ENCODE measurements at places on chromosomes 6 and 20.

DNA sequence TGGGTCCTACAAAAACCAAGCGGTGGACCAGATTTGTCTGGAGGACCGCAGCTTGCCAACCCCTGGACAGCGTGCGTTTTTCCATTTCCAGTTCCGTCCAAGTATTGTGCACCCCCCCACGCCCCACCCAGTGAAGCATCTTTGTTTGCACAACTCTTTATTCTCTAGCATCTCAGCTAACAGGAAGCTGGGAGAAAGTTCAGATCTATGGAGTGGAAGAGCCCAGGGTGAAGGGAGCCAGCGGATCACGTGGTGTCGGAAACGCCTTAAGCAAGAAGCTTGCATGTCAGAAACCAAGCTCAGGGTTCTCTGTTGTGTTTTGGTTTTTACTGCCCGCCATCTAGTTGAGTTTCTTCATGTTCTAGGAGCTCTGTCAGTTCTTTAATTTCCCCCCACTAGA lies 29.9 kb downstream of the ARID1B start:
- DNase-seq, result no peak

DNA sequence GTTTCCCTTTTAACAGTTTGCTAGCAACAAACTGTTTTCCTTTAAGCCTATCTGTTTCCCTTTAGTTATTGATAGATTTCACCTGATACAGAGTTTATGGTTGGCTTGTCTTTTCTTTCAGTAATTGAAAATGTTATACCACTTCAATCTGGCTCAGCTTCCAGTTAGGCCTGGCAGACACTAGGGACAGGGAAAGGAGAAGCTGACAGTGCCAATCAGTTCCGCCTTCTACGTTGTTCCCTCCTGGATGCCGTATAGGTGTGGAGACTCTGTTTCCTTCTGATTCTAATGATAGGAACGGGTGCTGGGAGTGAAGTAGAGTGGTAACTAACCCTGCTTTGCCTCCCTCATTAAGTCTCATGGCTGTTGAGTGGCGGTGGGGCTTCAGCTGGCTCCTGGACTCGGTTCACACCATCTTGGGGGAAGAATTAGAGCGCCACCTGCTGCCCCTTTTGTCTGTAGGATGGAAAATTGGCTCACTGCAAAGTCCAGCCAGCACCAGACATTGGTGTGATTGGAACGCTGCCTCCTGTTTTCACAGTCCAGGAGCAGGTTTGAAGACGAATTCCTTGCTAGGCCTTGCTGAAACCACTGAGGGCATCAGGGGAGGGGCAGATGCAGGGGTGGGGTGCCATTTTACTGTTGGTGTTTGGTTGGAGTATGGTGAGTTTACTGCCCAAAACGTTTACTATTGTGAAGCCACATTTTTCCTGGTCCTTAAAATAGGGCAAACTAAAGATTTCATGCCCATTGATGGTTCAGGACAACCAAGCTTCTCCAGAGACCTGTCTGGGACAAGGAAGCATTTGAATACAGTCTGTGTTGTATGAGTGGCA lies 1729.5 kb downstream of the GRIK2 start:
- DNase-seq, result peak; percentile 69

- DNase-seq, result no peak
These were observed 10.7 kb downstream of the TRERF1 start for GRCh38 chr6:42440778-42441696.

GRCh38 chr6:90294614-90294988 lies 2.0 kb downstream of the BACH2 start:
- no peak for DNase-seq

DNA sequence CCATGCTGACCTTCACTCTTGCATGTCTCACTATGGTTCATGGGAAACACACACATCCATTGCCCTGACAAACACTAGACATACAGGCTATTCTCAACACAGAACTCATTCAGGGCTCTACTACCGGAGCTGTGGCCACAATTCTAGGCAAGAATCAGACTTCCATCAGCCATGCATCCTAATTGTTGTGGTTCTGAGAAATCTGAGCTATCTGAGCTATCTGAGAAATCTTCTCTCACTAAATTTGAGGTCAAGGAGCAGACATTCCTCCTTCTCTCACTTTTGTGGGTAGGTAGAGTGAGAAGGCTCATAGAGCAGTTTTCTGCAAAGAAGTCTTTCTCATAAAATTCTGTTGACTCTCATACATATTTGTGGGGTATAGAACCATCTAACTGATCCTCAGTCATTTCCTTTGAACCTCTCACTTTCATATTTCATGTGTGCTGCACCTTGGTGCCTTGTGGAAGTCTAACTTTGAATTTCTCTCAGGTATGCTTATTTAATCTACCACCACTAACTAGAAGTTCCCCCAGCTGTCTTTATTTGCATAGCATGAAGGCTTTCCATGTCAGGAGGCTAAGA lies 43.6 kb downstream of the ADGRF1 start:
- no peak for DNase-seq

DNA sequence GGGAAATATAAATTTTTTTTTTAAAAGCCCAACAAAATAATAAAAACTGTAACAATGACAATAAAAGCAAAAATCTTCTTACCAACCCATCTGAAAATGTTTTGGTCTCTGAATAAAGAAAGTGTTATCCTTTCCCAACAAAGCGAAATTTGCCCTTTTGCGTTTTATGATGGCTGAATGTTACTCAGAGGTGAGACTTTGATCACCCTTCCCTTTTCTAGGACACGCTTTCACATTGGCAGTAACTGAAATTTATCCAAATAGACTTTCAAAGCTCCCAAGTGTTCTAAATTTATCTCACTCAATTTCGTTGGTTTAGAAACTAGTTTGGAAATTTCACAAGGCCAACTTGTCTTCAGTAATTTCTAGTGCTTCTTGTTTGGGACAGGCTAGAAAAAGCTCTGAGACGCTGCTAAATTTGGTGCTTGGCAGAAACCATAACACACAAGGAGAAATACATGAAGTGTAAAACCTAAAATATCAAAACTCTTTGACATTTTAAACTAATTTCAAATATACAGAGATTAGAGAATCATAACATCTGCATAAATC lies 354.5 kb upstream of the CITED2 start:
- DNase-seq, result no peak

DNA sequence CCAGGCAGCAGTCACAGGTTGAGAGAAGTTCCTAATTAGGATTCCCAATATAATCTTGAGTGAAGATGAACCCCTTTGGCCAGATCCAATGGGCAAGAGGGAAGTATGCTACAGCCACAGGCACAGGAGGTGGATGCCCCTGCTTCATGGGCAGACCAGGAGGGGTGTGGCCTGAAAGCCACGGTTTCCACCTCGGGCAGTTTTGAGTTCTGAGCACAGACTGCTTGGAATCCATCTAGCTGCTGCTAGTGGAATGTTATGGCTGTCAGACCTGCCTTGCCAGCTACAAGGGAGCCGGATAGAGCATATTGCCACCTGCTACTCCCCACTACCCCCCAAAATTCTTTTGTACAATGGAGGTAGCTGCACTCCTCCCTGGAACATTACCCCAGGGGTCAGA lies 672.9 kb downstream of the HACE1 start:
- DNase-seq, result no peak

GRCh38 chr6:46296586-46296985 lies 125.8 kb upstream of the ENPP5 start:
- DNase-seq, result no peak

- DNase-seq, result no peak
These were observed 20.5 kb upstream of the TMEM181 start for GRCh38 chr6:158539413-158539812.

DNA sequence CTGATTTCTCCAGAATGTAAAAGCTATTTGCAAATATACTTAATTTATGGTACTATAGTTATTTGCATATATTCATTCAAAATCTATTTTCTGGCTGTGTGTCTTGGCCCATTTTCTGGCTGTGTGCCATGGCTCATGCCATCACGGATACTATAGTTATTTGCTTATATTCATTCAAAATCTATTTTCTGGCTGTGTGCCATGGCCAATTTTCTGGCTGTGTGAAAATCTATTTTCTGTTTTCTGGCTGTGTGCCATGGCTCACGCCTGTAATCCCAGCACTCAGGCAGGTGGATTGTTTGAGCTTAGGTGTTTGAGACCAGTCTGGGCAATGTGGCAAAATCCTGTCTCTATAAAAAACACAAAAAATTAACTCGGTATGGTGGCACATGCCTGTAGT lies 28.9 kb upstream of the RIPK1 start:
- DNase-seq, result no peak

GRCh38 chr6:37630281-37630799 lies 67.3 kb downstream of the MDGA1 start:
- no peak for DNase-seq

GRCh38 chr20:9609887-9610502 lies 95.6 kb downstream of the LAMP5 start:
- DNase-seq, result no peak

- no peak for DNase-seq
These were observed 1.1 kb downstream of the B4GALT5 start for GRCh38 chr20:49712646-49712995.

DNA sequence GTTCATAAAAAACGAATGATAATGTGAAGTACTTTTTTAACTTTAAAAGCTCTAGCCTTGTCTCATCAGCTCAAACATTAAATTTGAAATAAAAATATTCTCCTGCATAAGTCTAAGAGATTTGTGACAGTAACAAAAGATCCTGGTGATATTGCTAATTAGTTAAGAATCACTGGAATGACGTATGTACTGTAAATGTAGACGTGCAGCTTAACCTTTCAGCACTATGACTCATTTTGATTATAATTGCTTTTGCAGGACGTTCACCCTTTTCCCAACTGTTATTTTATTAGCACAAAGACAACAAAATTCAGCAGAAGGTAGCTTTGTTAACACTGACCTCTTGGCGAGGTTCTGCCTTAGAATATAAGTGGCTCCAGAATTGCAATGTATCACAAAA lies 68.6 kb downstream of the TENT5A start:
- no peak for DNase-seq

DNA sequence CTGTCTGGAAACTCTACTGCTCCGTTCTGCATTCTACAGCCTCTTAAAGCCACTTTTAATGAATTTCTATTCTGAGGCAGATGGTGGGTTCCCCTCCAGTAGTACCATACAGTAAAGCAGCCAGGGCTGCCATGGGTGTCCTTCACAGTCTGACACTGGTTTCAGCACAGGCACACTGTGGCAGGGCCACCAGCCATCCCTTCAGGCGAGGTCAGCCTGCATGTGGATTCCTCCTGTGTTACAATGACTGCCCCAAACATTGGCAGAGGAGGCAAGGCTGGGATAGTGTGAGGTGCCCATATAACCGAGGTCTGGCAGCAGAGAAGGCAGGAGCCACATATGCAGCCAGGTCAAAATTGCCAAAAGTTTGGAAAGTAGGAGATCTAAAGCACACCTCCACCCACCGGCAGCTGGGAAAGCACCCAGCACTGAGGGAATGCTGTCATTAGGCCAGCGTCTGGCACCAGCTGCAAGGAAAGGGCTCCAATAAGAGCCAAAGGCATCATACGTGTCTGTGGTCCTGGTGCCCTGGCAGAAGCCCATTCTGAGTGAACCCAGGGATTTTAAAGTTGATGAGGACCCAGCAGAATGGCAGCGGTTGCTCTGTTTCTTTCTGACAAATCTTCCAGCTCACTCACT lies 24.0 kb downstream of the STK35 start:
- DNase-seq, result no peak

DNA sequence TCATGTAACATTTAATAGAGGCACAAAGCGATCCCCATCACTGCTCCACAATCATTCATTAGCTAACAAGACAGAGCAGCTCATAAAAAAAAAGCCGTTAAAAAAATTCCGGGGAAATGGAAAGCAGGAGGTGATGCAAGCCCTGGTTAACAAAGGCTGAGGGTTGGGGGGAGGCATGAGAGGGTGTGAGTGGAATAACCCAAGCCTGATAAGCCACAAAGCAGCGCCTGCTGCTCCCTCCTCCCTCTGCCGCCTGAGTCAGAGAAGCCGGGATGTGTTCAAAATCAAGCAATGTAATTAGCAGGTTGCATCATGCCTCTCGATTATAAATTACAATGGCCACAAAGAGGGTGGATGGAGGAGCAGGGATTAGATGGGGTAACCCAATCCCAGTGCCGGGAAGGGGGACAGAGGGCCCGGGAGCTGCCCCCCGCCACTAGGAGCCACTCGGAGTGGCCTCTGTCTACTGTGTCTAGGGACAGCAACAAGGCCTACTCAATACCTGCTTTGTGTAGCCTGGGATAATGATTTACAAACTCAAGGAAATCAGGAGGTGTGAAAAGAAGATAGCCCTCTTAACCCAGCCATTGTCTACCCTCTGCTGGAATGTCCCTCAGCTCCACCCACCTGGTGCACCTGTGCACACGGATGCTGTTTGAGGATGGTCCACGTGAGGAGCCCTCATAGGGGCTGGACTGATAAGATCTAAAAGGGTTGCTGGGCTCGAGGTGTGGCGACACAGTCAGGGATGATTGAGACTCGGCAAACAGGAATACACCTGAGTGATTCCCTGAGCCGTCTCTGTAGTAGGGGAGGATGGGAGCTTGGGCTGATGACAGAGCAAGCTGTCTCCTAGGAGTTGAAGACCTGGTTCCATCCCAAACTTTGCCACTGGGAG lies 156.9 kb downstream of the VEGFA start:
- DNase-seq, result no peak

DNA sequence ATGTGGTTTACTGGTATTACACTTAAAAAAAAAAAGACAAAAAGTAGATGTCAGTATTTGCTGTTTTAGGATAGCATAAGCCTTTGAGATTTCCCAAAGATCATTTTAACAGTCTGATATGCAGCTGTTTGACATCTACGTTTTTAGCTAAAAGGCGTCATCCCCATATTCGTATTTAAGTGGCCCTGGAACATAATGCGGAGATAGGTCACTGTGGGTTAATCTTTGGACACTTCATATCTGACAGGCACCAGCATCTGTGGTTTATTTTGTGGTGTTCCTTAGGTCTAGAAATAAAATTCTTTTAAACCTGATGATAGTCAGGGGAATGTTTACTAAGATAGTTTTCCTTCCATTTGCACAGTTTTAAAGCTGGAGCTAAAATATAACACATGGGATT lies 313.7 kb downstream of the SOX4 start:
- DNase-seq, result no peak

DNA sequence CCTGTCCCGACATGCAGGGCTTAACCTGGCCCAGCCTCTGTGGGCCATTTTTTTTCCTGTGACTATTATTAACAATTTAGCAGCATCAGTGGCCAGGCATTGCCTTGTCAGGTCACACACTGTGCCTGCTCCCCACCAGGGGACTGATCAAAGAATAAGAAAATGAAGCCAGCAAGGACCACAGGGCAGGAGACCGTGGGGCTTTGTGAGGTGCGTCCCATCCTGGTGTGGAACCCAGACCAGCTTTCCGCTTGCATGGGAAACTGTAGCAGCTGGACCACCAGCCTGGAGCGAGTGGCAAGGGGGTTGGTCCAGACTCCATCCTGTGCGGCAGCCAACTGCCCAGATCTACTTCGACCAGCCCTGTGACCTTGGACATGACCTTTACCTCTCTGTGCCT lies 218.3 kb downstream of the ANKRD60 start:
- no peak for DNase-seq

- DNase-seq, result no peak
These were observed 160.1 kb upstream of the CITED2 start for GRCh38 chr6:139534472-139535115.

Measured in coronary artery (tissue), 2 donors.